ENCODE measurements at places on chromosomes 1 and 21. TPM values are rescaled to one million over a fixed set of nuclear protein-coding genes. Genes with fewer than 3 reads are reported as not detected.

CYP4A22 gene
- 0.23 TPM for total RNA-seq

KIF21B gene
- total RNA-seq, result 4.6 TPM

ANGEL2 gene
- total RNA-seq, result 40.4 TPM

CR1L gene
- total RNA-seq, result not detected

NBPF15 gene
- total RNA-seq, result 43.8 TPM

KRTAP11-1 gene
- not detected for total RNA-seq

ANGPTL1 gene
- total RNA-seq, result 60.4 TPM

GRCh38 chr21:42330380-42331371, 15.5 kb upstream of the TFF3 start:
- no peaks in the 10 kb centered on the region for H3K36me3 ChIP-seq
- no peaks in the 10 kb centered on the region for H3K4me1 ChIP-seq
- H3K27me3 ChIP-seq, result no peaks in the 10 kb centered on the region
- DNase-seq, result no peak

DNA sequence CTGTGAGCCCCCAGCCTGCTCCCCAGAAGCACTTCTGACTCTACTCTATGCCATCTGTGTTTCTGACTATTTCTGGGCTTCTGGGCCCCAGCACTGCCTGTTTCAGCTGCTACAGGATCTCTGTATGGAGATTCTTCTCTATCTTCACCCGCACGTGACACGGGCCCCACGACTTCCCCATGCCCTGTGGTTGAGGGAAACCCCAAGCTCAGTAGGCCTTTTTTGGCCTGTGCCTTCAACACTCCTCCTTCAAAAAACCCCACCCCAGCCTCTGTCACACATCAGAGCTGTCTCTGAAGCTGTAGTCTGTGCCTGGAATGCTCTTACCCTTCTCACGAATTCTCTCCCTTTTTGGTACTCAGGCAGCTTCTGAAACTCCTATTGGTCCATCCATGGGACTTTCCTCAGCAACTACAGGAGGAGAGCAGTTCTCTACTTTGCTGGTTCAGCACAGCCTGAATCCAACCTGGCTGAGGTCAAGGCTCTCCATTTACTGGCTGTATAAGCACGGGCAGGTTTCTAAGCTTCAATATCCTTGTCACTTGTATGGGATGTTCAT, 2.0 kb upstream of the NID1 start:
- no peak overlapping the region for H3K27ac ChIP-seq
- no peaks in the 10 kb centered on the region for H3K36me3 ChIP-seq
- no peak overlapping the region for H3K4me3 ChIP-seq
- no peak for DNase-seq
- no peaks in the 10 kb centered on the region for H3K4me1 ChIP-seq

- H3K27me3 ChIP-seq, result no peaks in the 10 kb centered on the region
- H3K4me1 ChIP-seq, result no peaks in the 10 kb centered on the region
- no peak for DNase-seq
- no peak overlapping the region for H3K27ac ChIP-seq
- H3K4me3 ChIP-seq, result no peak overlapping the region
These were observed 3.9 kb upstream of the PRKCZ start for GRCh38 chr1:2046174-2046917.

- no peaks in the 10 kb centered on the region for H3K27me3 ChIP-seq
- no peak for DNase-seq
- no peak overlapping the region for H3K27ac ChIP-seq
- H3K4me1 ChIP-seq, result no peaks in the 10 kb centered on the region
- H3K4me3 ChIP-seq, result no peak overlapping the region
These were observed 104.0 kb upstream of the ZNF678 start for GRCh38 chr1:227459326-227459841.

DNA sequence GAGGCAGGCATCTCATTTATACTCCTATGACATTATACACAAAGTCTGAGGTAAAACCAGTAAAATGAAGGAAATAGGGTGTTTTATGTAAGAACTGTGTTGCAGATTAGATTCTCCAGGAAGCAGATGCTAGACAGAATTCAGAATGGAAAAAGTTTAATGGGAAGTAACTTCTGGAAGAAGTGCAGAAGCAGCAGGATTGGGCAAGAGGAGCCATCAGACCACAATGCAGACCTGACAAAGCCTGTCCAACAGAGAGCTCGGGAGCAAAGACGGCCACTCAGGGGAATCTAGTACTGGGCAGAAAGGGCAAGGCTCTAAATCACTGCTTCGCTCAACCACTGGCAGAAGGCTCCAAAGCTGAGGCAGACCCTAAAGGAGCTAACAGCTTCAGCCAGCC, 33.7 kb downstream of the FBXO42 start:
- peak overlapping the region; percentile 64 for H3K27ac ChIP-seq
- DNase-seq, result no peak
- H3K4me1 ChIP-seq, result peaks cover 3% of the 10 kb centered on the region
- H3K27me3 ChIP-seq, result no peaks in the 10 kb centered on the region

DNA sequence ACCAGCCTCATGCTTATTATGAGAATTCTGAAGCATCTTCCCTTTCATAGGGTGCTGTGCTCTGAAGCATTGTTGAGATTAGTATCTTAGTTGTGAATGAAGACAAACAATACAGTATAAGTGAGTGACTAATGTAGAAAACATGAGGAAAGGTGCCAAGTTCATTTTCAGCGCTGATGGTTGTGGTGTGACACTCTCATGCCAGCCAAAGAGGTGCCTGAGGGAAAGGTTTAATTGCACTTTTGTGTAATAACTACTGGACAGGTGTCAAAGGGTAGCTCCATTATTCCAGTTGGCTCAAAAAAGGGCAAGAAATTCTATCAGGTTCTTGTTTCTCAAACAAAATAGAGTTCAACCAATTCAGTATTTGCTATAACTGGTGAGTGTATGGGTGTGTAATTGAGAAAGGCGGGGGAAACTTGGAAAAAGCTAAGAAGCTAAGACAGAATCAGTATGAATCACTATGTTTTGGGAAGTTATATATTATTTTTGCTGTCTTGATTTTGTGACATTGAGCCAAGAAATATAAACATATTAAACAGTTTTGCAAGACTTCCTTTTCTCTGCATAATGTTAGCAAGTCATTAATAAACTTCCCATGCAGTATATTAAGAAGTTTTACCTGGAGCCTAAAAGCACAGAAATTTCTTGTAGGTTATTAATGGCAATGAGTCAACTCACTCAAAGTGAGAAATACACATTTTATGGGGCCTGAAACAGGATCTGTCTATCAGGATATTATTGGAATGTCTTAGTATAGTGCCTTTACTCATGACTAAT, 31.8 kb downstream of the KCNK2 start:
- no peaks in the 10 kb centered on the region for H3K27me3 ChIP-seq
- no peaks in the 10 kb centered on the region for H3K36me3 ChIP-seq
- no peak overlapping the region for H3K27ac ChIP-seq
- H3K4me1 ChIP-seq, result no peaks in the 10 kb centered on the region
- H3K4me3 ChIP-seq, result no peak overlapping the region

DNA sequence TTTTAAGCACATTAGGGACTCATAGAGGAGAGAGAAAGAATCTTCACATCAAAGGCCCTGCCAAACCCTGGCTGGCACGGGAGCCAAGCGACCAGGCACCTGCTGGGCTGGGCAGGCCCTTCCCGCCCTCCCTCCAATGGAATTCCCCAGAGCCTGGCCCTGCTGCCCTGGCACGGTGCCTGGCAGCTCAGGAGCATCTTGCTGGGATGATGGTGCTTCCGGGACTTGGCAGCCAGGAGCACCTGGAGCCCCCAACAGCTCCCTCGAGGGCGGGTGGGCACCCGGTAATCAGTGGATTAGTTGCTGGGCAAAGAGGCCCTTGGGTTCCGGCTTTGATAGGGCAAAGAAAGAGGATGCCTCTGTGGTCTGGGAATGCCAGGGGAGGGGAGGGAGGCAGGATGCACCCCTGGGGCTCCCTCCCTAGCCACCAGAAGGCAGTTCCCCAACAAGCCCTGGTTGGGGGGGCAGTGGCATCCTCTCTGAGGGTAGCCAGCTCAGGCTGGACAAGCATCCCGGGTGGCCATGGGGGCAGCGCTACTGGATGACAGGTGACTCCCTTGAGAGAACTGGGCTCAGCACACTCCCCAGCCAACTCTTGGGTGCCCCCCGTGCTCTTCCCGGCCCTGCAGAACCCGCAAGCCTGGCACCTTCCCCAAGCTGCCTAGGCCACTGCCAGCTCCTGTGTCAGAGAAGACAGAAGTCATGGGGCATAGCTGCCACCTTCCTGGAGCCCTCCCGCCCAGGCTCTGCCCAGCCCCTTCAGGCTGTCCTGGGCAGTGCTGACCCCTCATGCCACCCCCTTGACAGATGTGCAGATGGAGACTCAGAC, 26.4 kb downstream of the KRTAP10-1 start:
- H3K36me3 ChIP-seq, result no peaks in the 10 kb centered on the region
- H3K27me3 ChIP-seq, result no peaks in the 10 kb centered on the region
- H3K4me1 ChIP-seq, result no peaks in the 10 kb centered on the region
- DNase-seq, result no peak
- no peak overlapping the region for H3K4me3 ChIP-seq
- no peak overlapping the region for H3K27ac ChIP-seq

GRCh38 chr1:211183747-211184313, 49.9 kb upstream of the KCNH1 start:
- DNase-seq, result no peak
- H3K36me3 ChIP-seq, result no peaks in the 10 kb centered on the region
- no peaks in the 10 kb centered on the region for H3K27me3 ChIP-seq
- no peaks in the 10 kb centered on the region for H3K4me1 ChIP-seq
- H3K27ac ChIP-seq, result no peak overlapping the region

DNA sequence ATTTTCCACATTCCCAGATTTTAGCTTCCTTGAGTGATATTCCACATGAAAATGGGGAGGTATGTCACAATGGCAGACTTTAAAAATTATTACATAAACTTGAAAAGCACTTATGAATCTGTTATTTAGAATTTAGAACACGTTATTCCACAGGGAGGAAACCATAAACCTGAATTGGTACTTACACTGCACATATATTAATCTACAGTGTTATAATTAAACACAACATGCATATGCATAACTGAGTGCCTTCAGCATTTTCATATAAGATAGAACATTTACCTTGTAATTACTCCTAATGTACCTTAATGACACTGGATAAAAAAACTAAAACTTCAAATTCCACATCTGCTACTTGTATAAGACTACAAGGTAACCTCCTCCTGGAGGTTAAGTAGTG, 9.8 kb downstream of the ARHGAP29 start:
- H3K27me3 ChIP-seq, result no peaks in the 10 kb centered on the region
- no peaks in the 10 kb centered on the region for H3K36me3 ChIP-seq
- H3K4me1 ChIP-seq, result no peaks in the 10 kb centered on the region
- no peak for DNase-seq
- no peak overlapping the region for H3K4me3 ChIP-seq
- no peak overlapping the region for H3K27ac ChIP-seq

GRCh38 chr1:25771221-25772114, 28.5 kb upstream of the SELENON start:
- H3K27ac ChIP-seq, result no peak overlapping the region
- H3K4me1 ChIP-seq, result no peaks in the 10 kb centered on the region
- no peaks in the 10 kb centered on the region for H3K27me3 ChIP-seq
- H3K4me3 ChIP-seq, result no peak overlapping the region
- H3K36me3 ChIP-seq, result no peaks in the 10 kb centered on the region

Data from aorta (tissue), 5 donors.